M059J (cell line): ENCODE measurements at places on chromosomes 4 and X. TPM values are rescaled to one million over a fixed set of nuclear protein-coding genes. Genes with fewer than 3 reads are reported as not detected.

The CLDN22 gene
- 0.05 TPM in 1 of 2 replicates, not detected in the other for total RNA-seq

DNA sequence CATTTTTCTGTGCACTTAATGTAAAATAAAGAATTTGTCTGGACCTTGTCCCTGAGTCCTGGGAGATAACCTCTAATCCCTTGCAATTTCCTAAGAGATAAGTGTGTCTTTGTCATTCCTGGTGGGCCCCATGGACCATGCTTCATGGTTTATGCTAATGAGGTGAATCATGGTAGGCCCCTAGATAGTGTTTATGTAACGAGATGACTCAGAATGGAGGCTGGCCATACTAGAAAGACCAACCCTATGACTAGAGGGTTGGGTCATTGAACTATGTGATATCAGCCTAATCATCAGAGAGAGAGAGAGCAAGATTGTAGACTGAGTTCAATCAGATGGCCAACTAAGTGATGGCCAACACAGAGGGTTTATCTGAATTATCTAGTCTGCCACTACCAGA, 64.2 kb upstream of the NHSL2 start:
- peak; percentile 62 for DNase-seq

DNA sequence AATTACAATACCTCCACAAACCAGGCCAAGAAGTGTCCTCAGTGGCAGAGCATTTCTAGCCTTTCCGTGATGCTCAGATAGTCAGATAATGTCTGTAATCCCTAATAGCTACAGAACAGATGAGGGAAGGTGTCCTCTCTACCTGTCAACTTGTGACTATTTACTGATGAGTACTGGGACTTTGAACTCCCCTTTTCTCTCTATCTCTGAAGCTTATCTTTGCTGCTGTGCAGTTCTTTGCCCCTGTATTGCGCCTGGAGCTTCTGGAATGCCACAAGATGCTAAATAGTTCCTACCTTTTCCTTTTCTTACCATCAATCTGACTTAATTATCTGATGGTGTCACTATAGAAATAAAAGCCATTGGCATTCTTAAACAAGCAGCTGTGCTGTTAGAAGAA, 30.5 kb downstream of the FGF2 start:
- DNase-seq: no peak

GRCh38 chrX:70241501-70241900, 7.0 kb downstream of the AWAT1 start:
- DNase-seq: no peak

The NAA11 gene
- total RNA-seq: 0.17 TPM in 1 of 2 replicates, not detected in the other

DNA sequence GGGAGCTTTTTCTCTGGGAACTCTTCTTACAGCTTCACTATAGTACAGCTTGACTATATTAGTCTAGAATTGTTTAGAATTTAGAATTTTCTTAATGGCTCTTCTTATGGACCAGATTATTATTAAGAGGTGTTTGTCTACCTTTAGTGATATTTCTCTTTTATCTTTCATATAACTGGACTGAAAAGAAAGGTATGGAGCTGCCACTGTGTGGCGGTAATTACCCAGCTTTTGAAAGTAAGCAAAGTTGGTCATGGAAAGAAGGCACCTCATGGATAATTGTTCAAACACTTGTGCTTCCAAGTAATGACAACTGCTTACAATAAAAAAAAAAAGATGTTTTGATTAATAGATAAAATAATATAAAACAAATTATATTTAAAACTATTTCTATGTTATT, 1112.5 kb downstream of the TECRL start:
- DNase-seq: no peak

DNA sequence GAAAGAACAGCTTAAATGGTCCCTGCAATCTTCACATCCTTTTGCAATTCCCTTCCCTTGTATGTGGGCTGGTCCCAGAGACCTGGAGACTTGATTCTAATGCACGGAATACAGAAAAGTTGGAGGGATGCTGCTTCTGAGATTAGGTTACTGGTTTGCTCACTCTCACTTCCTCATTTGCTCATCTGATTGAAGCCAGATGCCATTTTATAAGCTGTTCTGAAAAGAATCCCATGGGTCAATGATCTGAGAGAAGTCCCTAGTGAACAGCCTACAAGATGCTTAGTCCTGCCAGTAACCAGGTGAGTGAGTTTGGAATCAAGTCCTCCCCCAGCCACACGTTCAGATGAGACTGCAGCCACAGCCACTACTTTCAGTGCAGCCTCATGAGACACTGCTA, 35.9 kb downstream of the MAGEA1 start:
- DNase-seq: no peak

The SPON2 gene
- total RNA-seq: 0.07 TPM in 1 of 2 replicates, not detected in the other
